Caki2 (cell line): ENCODE measurements at places on chromosomes 2 and 18. TPM values are rescaled to one million over a fixed set of nuclear protein-coding genes. Genes with fewer than 3 reads are reported as not detected.

DNA sequence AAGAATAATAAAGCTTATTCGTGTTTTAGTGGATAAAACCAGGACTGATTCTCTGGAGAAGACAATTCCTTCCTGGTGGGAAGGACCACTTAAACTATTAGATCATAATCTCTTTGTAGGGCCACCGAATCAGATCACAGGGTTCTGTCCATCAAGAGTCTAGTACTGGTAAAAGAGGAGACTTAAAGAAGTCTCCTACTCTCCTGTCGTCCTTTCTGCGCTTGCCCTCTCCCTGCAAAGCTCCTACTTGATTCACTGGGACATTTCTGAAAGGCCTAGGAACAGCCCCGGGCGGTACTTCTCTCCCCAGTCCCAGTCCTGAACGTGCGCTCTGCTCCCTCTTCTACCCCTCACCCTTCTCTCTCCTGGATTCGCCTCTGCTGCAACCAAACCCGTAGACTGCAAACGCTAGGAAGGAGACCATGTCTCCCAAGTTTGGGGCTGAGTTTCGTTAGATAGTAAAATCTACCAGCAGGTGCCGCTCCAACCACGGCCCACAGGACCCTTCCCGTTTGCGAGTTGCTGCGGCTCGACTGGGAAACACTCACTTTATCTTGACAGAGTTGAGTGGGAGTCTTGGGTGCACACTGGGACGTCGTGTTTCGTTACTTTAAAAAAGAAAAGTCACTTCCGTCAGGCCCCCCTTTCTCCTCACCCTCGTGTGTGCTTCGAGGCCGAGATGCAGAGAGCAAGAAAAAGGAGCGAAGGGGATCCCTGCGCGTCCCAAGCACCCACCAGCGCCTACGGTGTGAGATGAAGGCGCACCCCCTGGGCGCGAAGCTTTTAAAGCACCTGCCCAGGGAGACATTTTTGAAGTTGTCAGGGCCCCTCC, 923 bp downstream of the FIGLA start:
- no peak for DNase-seq

AP1S3 gene
- total RNA-seq = 43.9 and 52.9 TPM in 2 replicates

DNA sequence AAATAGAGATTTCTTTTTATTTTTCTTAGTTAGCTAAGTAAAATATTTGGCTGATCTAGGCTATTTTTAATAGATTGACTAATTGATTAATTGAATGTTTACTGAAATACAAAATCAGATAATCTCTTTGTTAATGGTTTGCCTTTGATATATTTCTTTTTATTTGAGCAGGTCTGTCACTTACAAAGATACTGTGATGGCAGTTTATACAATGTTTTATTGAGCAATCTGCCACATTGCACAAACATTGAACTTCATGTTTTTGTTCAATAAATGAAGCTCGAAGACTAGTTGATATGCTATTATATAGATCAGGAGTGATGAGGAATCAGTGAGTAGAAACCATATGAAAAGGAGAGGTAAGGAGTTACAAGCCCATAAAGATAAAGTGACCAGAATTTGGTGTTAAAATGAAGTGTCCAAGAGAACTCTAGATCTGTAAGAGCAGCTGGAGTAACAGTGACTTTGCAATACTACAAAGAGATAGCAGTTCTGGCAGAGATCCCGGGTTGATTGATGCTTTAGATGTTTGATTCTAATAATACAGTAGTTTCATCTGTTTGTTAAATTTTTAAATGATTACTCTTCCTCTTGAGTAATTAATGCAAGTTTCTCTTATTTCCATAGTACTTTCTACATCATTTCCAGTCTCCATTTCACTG, 574.2 kb downstream of the CCDC85A start:
- DNase-seq = no peak

DNA sequence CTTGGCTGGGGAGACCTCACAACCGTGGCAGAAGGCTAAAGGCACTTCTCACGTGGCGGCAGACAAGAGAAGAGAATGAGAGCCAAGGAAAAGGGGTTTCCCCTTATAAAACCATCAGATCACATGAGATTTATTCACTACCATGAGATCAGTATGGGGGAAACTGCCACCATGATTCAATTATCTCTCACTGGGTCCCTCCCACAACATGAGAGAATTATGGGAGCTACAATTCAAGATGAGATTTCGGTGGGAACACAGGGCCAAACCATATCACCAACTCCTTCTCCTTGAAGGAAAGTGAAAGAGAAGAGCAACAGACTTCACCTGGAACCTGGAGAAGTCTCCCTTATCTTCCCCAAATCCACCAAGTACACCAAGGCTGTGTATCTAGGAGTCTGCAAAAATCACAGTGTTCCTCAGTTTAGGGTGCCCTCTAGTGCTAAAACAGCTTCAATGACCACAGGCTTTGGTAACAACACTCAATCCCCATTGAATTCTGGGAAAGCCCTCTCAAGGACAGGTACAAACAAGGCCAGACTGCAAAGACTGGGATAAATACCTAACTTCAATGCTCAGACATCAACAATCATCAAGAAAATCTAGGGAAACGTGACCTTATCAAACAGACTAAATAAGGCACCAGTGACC, 148.8 kb upstream of the SRD5A2 start:
- DNase-seq = peak; percentile 20

DNA sequence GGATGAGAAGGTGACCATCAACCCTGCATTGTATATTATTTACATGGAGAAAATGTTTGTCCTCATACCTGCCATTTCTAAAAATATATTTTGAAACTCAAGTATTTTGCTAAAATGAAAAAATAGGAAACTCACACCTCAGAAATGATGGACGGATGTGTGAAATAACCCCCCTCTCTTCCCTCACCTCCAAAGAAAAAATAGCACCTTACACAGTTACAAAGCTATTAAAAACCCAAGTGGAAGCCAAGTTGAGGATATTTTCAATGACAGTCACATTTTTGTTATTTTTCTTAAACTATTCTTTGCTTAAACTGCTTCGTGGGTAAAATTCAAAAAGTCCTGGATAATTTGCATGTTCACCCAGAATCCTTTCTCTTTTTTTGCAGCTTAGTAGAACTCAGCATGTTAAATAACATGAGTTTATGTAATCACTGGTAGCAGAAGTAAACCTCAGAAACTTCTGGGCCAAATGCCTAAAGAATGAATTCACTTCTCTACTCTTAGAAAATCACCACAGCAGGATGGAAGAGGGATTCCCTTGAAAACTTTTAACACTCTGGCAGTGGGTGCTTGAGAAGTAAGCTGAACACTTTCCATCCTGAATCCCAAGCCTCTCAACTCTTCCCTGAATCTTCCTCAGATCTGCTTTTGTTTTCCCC, 768 bp downstream of the DSC1 start:
- DNase-seq = no peak

LYPD1 gene
- 280 and 308 TPM in 2 replicates for total RNA-seq

GRCh38 chr2:217040099-217040498, 180.2 kb upstream of the TNP1 start:
- DNase-seq = no peak

DNA sequence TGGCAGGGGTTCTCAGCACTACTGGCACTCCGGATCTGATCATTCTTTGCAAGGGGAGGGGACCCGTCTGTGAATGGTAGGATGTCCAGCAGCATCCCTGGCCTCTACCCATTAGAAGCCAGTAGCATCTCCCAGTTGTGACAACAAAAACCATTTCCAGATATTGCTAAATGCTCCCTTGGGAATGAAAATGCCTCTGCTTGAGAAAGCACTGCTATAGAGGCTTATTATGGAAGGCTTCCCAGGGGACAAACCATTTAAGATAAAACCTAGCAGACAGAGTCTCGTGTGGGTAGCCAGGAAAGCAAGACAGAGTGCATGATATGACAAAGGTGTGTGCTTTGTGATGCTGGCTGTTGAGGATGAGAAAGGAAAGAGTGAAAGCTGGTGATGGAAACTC, 273.7 kb downstream of the TMX3 start:
- DNase-seq = no peak

RTP5 gene
- total RNA-seq = not detected in 2 replicates

DNA sequence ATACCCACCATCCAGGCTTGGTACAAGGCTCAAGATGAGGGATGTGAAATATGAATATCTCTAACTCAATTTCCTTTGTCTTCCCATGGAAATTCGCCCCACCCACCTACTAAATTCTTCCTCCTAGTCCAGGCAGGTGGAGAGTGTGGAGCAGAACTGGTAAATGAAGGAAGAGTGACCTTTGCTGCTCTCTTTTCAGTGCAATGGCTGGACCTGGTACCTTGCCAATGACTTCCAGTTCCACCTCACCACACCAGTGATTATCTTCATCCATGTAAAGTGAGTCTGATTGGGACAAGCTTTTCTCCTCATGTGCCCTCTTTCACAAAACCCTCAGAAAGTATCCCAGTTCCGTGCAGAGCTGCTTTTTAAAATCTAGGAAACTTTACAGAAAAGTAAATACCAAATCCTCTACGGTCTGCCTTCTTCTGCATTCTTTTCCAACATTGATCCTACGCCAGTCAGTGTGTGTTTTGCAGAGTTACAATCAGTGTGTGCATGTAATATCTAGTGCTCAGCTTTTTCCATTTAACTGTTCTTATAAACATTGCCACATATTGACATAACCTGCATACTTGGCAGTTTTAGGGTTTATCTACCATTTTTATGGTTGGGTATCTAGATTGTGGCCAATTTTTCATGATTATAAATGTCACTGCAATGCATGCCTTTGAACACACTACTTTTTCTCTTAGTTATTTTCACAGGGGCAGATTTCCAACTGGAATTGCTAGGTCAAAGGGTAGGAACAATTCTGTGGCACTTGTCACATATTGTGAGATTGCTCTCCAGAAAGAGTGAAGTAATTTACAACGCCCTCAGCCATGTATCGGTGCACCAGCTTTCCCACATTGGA, 86.5 kb upstream of the SEC11C start:
- no peak for DNase-seq

DNA sequence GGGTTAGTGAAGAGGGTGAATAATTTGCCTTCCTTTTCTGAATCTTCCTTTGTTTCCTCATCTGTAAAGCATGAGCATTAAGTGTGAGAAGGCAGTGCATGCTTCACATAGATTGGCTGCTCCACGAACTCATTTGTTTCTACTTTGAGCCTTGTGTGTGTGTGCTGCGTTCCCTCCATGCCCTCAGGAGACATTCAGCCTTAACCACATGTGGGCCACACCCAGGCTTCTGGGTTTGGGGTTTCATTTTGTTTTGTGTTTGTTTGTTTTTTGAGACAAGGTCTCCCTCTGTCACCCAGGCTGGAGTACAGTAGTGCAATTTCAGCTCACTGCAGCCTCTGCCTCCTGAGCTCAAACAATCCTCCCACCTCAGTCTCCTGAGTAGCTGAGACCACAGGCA, 843.3 kb downstream of the GALR1 start:
- DNase-seq = no peak

DNA sequence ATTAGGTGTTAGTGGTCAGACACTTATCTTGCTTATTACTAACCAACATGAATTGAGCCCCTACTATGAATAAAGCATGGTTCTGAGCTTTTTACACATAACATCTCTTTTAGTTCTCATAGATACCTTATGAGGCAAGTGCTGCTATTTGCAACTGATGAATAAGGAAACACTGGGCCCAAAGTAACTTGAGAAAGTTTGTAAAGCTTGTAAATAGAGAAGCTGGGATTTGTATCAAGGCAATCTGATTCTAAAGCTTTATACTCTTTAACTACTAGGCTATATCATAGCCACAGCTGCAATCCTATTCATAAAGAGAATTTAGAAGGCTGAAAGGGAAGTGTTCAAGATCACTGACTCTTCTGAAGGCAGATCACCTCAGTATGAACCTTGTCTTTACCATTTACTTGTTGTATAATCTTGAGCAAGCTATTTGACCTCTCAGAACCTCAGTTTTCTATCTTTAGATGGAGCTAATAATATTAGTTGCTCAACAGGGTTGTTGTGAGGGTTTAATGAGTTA, 60.4 kb downstream of the ABCB11 start:
- no peak for DNase-seq

PGAP1 gene
- total RNA-seq = 1.5 and 1.8 TPM in 2 replicates

DNA sequence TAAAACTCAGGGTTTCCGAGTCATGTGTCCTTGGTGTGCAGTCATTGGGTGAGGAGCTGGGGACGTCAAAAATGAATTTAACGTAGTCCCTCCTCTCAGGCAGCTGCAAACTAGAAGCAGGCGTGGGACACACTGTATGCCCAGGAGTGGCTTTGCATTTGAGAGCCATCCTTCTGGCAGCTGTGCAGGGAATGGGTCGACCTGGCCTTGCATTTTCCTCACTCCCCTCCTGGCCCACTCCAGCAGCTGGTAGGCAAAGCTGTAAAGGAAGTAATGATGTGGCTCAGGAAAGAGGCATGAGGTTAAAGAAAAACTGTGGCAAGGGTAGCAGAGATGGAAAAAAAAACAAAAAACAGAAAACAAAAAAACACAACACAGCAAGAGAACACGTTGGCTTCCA, 46.5 kb downstream of the RNF144A start:
- no peak for DNase-seq

- no peak for DNase-seq
Measured at GRCh38 chr2:161839926-161840325, 215.7 kb downstream of the SLC4A10 start.

GDF7 gene
- 0.68 and 0.72 TPM in 2 replicates for total RNA-seq

- DNase-seq = no peak
Measured at GRCh38 chr2:234334756-234335155, 162.1 kb downstream of the ARL4C start.

TAF1B gene
- 19.4 and 44.9 TPM in 2 replicates for total RNA-seq
